ENCODE measurements at places on chromosomes 6 and 20.

GRCh38 chr20:51318058-51318949, 224.2 kb downstream of the NFATC2 start:
- no peaks in the 10 kb centered on the region for H3K36me3 ChIP-seq
- DNase-seq: no peak
- H3K27me3 ChIP-seq: no peaks in the 10 kb centered on the region
- no peak overlapping the region for H3K4me3 ChIP-seq
- H3K4me1 ChIP-seq: no peaks in the 10 kb centered on the region
- no peak overlapping the region for H3K27ac ChIP-seq

- H3K4me1 ChIP-seq: no peaks in the 10 kb centered on the region
- no peak for DNase-seq
- H3K27me3 ChIP-seq: peaks cover 90% of the 10 kb centered on the region
- no peak overlapping the region for H3K4me3 ChIP-seq
- no peaks in the 10 kb centered on the region for H3K36me3 ChIP-seq
Measured at GRCh38 chr20:62479656-62480055, 3.9 kb upstream of the GATA5 start.

- peak; percentile 20 for DNase-seq
- H3K4me1 ChIP-seq: no peaks in the 10 kb centered on the region
- H3K36me3 ChIP-seq: no peaks in the 10 kb centered on the region
- H3K4me3 ChIP-seq: no peak overlapping the region
Measured at GRCh38 chr6:163554663-163555062, 140.1 kb downstream of the QKI start.

DNA sequence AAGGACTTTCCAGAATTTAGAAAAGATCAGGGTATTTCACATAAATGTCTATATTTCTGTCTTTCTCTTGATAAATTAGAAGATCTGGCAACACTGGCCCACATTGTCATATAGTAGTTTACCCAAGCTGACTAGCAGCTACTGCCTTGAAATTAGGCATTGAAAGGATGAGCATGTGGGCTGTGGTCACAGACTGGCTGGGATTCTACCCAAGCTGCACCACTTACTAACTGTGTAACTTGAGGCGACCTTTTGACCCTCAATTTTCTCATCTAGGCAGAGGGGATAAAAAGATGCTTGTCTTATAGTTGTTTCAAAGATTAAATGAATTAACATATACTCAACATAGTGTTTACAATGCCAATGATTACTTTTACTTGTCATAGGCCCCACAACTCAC, 152.7 kb upstream of the BMP2 start:
- H3K27me3 ChIP-seq: no peaks in the 10 kb centered on the region
- no peaks in the 10 kb centered on the region for H3K4me1 ChIP-seq
- H3K36me3 ChIP-seq: no peaks in the 10 kb centered on the region
- H3K27ac ChIP-seq: no peak overlapping the region

GRCh38 chr6:149332602-149333265, 15.2 kb downstream of the TAB2 start:
- no peaks in the 10 kb centered on the region for H3K27me3 ChIP-seq
- no peak for DNase-seq
- H3K4me1 ChIP-seq: no peaks in the 10 kb centered on the region
- H3K4me3 ChIP-seq: no peak overlapping the region
- no peak overlapping the region for H3K27ac ChIP-seq

DNA sequence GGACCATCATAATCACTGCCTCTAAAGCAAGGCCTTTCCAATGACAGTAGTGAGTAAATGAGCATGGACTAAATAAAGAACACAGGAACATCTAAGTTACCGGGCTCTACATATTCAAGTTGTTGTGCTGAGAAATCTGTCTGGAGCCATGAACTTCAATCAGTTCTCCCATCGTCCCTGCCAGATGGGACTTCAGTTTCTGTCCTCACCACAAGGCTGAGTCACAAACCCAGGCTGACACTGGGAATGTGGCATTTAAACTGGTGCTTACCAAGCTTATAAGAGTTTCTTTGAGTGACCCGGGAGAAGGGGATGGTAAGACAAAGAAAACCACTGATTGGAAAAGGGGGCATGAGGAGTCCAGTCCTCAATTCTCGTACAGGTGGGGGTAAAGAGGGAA, 497.0 kb downstream of the MAFB start:
- H3K4me3 ChIP-seq: no peak overlapping the region
- H3K36me3 ChIP-seq: no peaks in the 10 kb centered on the region
- H3K4me1 ChIP-seq: no peaks in the 10 kb centered on the region
- H3K27me3 ChIP-seq: no peaks in the 10 kb centered on the region

- peak overlapping the region; percentile 83 for H3K4me3 ChIP-seq
- no peaks in the 10 kb centered on the region for H3K36me3 ChIP-seq
- peak; percentile 53 for DNase-seq
- H3K27ac ChIP-seq: no peak overlapping the region
Measured at GRCh38 chr6:29628419-29629281, 4.3 kb downstream of the GABBR1 start.

DNA sequence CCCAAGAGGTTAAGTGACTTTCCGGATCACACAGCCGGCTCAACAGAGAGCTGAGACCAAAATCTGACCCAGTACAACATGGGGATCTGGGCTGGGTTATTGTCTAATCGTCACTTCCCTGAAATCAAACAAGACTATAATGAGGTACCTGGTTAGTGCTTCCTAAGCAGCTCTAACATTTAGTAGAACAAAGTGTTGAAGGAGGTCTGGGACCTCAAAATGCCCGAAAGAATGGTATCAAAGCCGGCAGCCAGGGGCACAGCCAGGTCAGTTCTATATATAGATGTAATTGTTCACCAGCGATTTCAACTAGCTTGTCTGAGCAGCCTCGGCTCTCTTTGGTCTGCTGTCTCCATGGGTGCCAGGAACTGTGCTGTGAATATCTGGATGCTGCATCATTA, 245.5 kb upstream of the ECI2 start:
- no peak overlapping the region for H3K27ac ChIP-seq
- H3K27me3 ChIP-seq: no peaks in the 10 kb centered on the region
- no peaks in the 10 kb centered on the region for H3K36me3 ChIP-seq
- DNase-seq: no peak
- no peaks in the 10 kb centered on the region for H3K4me1 ChIP-seq

DNA sequence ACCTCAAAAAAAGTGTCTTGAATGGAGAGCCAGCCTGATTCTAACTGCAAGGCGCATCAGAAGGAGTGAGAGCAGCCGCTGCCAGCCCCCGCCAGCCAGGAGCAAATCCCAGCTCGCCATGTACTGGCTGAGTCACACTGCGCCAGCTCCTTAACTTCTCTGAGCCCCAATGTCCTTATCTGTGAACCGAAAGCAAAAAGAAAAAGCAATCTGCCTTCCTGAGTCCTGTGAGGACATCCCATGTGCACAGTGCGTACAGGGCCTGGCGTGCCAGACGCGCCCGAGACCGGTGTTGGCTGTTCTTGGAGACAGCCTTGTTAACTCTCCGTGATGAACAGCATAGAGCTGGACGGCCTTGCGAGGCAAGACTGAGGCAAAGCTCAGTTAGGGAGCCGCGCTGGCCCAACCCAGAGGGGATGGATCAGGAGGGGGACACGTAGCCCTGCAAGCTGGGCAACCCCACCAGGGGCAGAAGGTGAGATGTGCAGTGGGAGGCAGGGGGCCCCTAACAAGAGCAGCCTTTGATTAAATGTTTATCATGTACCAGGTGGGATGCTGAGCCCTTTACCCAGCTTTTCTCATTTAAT, 122.7 kb downstream of the AGPAT4 start:
- DNase-seq: no peak
- no peak overlapping the region for H3K27ac ChIP-seq
- H3K4me3 ChIP-seq: no peak overlapping the region
- H3K27me3 ChIP-seq: no peaks in the 10 kb centered on the region

- peak; percentile 56 for DNase-seq
- H3K4me1 ChIP-seq: peaks cover 3% of the 10 kb centered on the region
- no peak overlapping the region for H3K27ac ChIP-seq
- no peaks in the 10 kb centered on the region for H3K27me3 ChIP-seq
- no peak overlapping the region for H3K4me3 ChIP-seq
- H3K36me3 ChIP-seq: no peaks in the 10 kb centered on the region
Measured at GRCh38 chr6:165049362-165049761, 260.0 kb downstream of the C6orf118 start.

DNA sequence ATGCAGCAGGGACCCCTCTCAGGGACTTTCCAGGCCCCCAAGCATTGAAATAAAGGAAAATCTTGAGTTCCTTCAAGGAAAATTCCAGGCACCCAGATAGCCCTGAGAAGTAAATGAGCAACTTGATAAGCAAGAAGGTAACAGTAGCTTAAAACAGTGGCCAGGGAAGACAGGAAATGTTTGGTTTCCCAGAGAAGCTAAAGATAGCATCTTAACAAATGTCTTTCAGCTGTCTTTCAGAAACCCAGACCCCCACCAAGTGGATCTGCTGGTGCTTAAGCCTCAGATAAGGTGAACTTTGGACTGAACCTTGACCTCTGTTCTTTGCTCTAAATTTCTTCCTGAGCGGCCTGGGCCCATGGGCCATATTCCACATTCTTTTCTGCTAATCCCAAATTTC, 117.8 kb upstream of the CST7 start:
- no peaks in the 10 kb centered on the region for H3K27me3 ChIP-seq
- no peak overlapping the region for H3K4me3 ChIP-seq
- DNase-seq: no peak

DNA sequence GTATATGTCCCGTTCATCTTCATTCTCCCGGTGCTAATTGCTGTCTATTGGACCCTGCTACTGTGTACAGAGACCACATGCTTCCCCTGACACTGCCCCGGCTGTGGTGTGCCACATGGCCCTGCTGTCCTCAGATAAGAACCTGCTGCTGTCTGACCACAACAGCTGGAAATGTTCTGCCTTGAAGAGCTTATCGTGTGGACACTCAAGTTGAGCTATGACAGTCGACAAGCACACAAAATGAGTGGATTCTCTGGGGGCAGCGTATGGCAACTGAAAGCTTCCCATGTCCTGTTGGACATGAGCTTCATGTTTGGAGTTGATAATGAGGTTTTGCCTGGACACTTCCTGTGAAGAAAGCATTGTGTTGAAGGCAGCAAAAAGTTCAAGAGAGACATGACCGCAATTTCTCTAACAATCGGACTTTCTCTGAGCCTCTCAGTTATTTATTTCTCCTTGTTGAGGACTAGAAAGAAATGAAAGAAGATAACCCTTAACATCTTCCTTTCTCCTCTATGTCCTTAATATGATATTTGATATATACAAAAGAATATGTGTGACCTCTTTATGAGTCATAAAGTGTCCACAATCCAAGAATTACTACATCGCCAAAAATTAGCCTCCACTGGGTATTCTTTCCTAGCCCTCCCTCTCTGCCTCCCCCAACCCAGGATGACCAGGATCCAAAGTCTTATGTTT, 187.1 kb upstream of the TCF21 start:
- no peak overlapping the region for H3K27ac ChIP-seq
- no peak for DNase-seq
- no peaks in the 10 kb centered on the region for H3K36me3 ChIP-seq
- no peak overlapping the region for H3K4me3 ChIP-seq
- H3K27me3 ChIP-seq: no peaks in the 10 kb centered on the region
- peaks cover 3% of the 10 kb centered on the region for H3K4me1 ChIP-seq

- no peaks in the 10 kb centered on the region for H3K27me3 ChIP-seq
- no peak overlapping the region for H3K4me3 ChIP-seq
- DNase-seq: no peak
- H3K27ac ChIP-seq: no peak overlapping the region
Measured at GRCh38 chr6:131877999-131878789, 70.4 kb downstream of the ENPP1 start.

- no peak overlapping the region for H3K4me3 ChIP-seq
- H3K27me3 ChIP-seq: no peaks in the 10 kb centered on the region
- H3K36me3 ChIP-seq: no peaks in the 10 kb centered on the region
- no peak overlapping the region for H3K27ac ChIP-seq
- H3K4me1 ChIP-seq: no peaks in the 10 kb centered on the region
Measured at GRCh38 chr6:117619178-117619577, 16.9 kb upstream of the GOPC start.

DNA sequence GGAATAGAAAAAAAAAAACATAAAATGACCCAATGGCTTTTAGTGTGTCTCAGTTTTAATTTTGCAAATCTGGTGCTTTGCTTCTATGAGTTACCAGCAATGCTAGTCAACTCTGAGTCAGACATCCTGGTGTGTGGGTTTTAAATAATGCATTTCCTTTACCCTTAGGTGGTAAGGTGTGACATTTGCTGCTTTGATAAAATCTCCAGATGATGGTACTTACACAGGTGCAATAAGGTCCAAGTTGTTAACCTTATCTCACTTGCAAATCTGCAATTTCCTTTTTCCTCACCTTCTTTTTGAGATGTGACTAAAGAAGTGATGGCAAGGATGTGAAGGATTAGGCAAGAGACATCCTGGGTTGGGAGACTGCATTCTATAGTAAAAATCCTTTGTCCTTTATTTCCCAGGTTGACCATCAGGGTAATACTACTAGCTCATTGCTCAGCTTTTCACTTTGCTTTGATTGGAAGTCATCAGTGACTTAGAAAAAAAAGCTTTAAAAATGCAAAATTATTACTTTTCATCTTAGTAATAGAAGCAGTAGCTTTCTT, 818.5 kb upstream of the FLRT3 start:
- no peaks in the 10 kb centered on the region for H3K36me3 ChIP-seq
- no peak overlapping the region for H3K27ac ChIP-seq
- H3K4me1 ChIP-seq: no peaks in the 10 kb centered on the region
- no peaks in the 10 kb centered on the region for H3K27me3 ChIP-seq

DNA sequence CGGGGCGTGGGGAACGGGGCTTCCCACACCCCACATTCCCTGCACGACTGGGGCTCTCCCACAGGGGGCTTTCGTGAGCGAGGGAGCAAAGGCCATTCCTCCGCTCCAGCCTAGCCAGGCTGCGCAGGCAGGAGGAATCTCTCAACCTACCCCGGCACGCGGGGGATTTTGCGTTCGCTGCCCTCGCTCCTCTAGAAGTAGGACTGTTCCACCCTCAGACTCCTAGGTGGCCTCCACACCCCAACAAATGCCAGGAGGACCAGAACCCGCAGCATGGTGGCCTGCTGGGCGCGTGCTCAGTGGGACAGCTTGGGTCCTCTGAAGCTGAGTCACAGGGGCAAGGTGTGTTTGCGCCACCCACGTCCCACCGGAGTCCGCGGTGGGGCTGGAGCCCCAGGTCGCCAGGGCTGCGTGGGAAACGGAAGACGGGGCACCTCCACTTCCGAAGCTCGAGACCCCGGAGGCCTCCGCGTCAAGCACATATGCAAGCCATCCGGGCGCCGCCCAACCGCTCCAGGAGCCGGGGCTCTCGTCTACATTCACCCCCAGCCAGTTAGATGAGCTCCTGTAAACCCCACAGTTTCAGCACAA, 1938.5 kb upstream of the DEFB115 start:
- no peak overlapping the region for H3K27ac ChIP-seq
- H3K4me3 ChIP-seq: no peak overlapping the region
- H3K27me3 ChIP-seq: no peaks in the 10 kb centered on the region
- H3K36me3 ChIP-seq: no peaks in the 10 kb centered on the region
- no peak for DNase-seq

GRCh38 chr20:9867196-9867980, 28.5 kb upstream of the PAK5 start:
- peaks cover 11% of the 10 kb centered on the region for H3K4me1 ChIP-seq
- no peak overlapping the region for H3K4me3 ChIP-seq
- H3K27me3 ChIP-seq: no peaks in the 10 kb centered on the region
- no peak for DNase-seq
- no peaks in the 10 kb centered on the region for H3K36me3 ChIP-seq

GRCh38 chr6:158262755-158263154, 49.5 kb upstream of the TULP4 start:
- H3K4me1 ChIP-seq: 0 out of 2 replicates have a peak, but pooled peaks cover 6% of the 10 kb centered on the region
- H3K4me3 ChIP-seq: no peak overlapping the region
- DNase-seq: no peak
- no peaks in the 10 kb centered on the region for H3K27me3 ChIP-seq
- H3K36me3 ChIP-seq: no peaks in the 10 kb centered on the region
